PC-9 (cell line): ENCODE measurements at places on chromosomes 6 and 20. TPM values are rescaled to one million over a fixed set of nuclear protein-coding genes. Genes with fewer than 3 reads are reported as not detected.

PNLDC1 gene
- 0.20 TPM in 1 of 2 replicates, not detected in the other for total RNA-seq

- no peaks in the 10 kb centered on the region; the same call in 1 of the 2 replicates for H3K4me1 ChIP-seq
- DNase-seq, result no peak
- H3K4me3 ChIP-seq, result no peak overlapping the region
- H3K27ac ChIP-seq, result no peak overlapping the region
Observed at GRCh38 chr6:149919834-149920225, 3.1 kb downstream of the RAET1G start.

GRCh38 chr6:159017757-159018559, 18.0 kb upstream of the RSPH3 start:
- H3K4me3 ChIP-seq, result no peak overlapping the region
- H3K27ac ChIP-seq, result no peak overlapping the region
- no peaks in the 10 kb centered on the region for H3K36me3 ChIP-seq

GRCh38 chr20:58850693-58851174, at the start of gene GNAS-AS1:
GNAS-AS1 (minus strand) TSS chr20:58850902.
- peaks cover 4% of the 10 kb centered on the region; the same call in 1 of the 2 replicates for H3K4me1 ChIP-seq
- H3K4me3 ChIP-seq, result peak within 1 kb of the TSS; percentile 73
- H3K27me3 ChIP-seq, result peaks cover 33% of the 10 kb centered on the region
- no peak within 1 kb of the TSS for H3K27ac ChIP-seq

DNA sequence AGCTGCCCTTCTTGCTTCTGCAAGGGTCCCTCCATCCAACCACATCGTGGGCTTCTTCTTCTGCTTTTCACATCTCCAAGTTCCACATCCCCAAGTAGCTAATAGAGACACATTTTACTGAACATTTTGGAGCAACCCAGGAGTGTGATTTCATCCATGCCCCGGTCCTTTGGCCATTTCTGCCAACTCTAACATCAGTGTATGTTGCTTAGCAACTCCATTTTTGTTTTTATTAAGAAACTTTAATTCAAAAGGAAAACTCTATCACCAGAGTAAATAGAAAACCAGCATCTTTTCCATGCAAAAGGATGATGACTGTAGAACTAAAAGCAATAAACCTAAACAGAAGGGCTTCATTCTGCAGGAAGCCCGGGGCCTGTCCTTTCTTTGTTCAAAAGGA, 32.7 kb upstream of the SULF2 start:
- H3K27ac ChIP-seq, result peak overlapping the region; percentile 88
- no peaks in the 10 kb centered on the region for H3K27me3 ChIP-seq

C20orf141 gene
- not detected in 2 replicates for total RNA-seq

TRAPPC3L gene
- total RNA-seq, result not detected in 2 replicates

DNA sequence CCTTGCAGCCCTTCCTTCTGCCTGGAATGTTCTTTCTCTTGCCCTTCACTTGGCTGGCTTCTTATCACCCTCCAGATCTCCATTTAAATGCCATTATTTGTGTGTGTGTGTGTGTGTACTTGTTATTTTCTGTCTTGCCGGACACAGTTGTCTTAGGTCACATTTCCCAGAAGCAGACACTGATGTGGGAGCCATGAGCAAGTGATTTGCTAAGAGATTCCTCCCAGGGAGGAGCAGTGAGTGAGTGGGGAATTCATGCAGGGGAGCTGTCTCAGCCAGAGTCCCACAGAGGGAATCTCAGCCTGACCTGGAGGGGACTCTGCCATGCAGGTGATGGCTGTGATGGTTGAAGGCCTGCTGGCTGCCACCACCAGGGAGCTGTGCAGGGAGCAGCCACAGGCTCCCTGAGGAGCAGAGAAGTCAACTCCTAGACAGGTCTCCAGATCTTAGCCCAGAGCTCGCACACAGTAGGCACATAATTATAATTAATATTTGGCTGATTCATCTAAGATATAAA, 96.5 kb downstream of the SYNDIG1 start:
- H3K4me1 ChIP-seq, result peaks cover 5% of the 10 kb centered on the region; the same call in 1 of the 2 replicates
- H3K27ac ChIP-seq, result no peak overlapping the region
- no peaks in the 10 kb centered on the region for H3K27me3 ChIP-seq

SASH1 gene
- 32.9 and 35.5 TPM in 2 replicates for total RNA-seq

SAMHD1 gene
- total RNA-seq, result 14.0 and 21.2 TPM in 2 replicates

GRCh38 chr6:137423451-137424168, 70.6 kb downstream of the OLIG3 start:
- H3K27me3 ChIP-seq, result no peaks in the 10 kb centered on the region
- no peaks in the 10 kb centered on the region for H3K36me3 ChIP-seq
- no peak for DNase-seq
- no peak overlapping the region for H3K4me3 ChIP-seq

DNA sequence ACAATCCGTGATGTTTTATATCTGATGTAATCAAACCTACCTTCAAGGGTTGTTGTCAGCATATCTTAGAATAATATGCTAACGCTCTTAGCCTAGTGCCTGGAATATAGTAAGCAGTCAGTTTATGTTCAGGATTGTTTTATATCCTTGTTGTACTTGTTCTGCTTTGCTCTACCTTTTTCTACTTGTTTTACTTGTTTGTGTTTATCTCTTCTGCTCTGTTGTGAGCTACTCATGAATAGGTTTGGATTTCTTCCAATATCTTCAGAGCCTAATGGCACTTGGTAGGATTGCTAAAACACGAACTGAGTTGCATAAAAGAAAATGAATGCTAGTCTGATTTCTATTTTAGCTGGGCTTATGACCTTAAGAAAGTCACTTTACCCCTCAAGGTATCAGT, 40.1 kb downstream of the DNAH8 start:
- peak overlapping the region; percentile 100 for H3K27ac ChIP-seq
- H3K27me3 ChIP-seq, result no peaks in the 10 kb centered on the region
- peak overlapping the region; percentile 44; the same call in 1 of the 2 replicates for H3K4me3 ChIP-seq
- DNase-seq, result peak; percentile 98
- peaks cover 37% of the 10 kb centered on the region for H3K4me1 ChIP-seq

DNA sequence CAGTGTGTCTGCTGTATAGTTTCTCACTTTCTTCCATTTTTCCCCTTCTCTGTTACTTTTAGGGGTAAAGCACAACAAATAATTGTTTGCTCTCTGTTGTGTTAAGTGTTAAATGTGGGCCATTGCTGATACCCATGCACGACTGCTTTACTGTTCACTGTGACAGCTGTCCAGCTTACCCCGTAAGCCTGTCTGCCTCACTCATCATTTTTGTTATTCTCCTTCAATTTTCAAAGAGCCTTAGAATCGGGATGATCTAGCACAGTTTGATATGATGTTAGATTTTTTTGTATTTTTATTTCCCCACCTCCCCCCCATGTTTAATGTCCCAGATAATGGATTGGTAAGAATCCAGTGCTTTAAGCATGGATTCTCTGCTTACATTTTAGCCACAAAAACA, 41.2 kb upstream of the MLIP start:
- H3K4me3 ChIP-seq, result no peak overlapping the region
- H3K27ac ChIP-seq, result no peak overlapping the region
- no peaks in the 10 kb centered on the region for H3K4me1 ChIP-seq
- no peaks in the 10 kb centered on the region for H3K36me3 ChIP-seq
- no peak for DNase-seq

- DNase-seq, result no peak
- H3K27ac ChIP-seq, result no peak overlapping the region
- H3K4me1 ChIP-seq, result no peaks in the 10 kb centered on the region
- H3K36me3 ChIP-seq, result no peaks in the 10 kb centered on the region
Observed at GRCh38 chr20:9999645-10000044, 35.1 kb upstream of the ANKEF1 start.

GRCh38 chr6:56424542-56425083, 177.2 kb upstream of the COL21A1 start:
- no peaks in the 10 kb centered on the region for H3K4me1 ChIP-seq
- no peak overlapping the region for H3K27ac ChIP-seq
- no peak overlapping the region for H3K4me3 ChIP-seq
- no peak for DNase-seq

GRCh38 chr6:5989141-5989723, 17.5 kb downstream of the NRN1 start:
- no peak overlapping the region for H3K4me3 ChIP-seq
- no peak overlapping the region for H3K27ac ChIP-seq
- no peak for DNase-seq
- H3K36me3 ChIP-seq, result no peaks in the 10 kb centered on the region
- peaks cover 22% of the 10 kb centered on the region; the same call in 1 of the 2 replicates for H3K27me3 ChIP-seq

DNA sequence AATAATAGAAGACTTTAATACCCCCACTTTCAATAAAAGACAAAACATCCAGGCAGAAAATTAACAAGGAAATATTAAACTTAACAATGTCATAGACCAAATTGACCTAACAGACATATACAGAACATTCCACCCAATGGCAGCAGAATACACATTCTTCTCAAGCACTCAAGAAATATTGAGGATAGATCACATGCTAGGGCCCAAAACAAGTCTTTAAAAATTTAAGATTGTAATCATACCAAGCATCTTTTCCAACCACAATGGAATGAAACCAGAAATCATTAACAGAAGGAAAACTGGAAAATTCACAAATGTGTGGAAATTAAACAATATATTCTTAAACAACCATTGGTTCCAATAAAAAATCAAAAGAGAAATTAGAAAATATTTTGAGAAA, 161.0 kb downstream of the COL12A1 start:
- DNase-seq, result no peak
- no peak overlapping the region for H3K27ac ChIP-seq
- no peaks in the 10 kb centered on the region for H3K4me1 ChIP-seq
- no peak overlapping the region for H3K4me3 ChIP-seq

- H3K27me3 ChIP-seq, result no peaks in the 10 kb centered on the region
- H3K27ac ChIP-seq, result no peak overlapping the region
- no peak overlapping the region for H3K4me3 ChIP-seq
- H3K4me1 ChIP-seq, result no peaks in the 10 kb centered on the region
- no peak for DNase-seq
Observed at GRCh38 chr6:105345506-105345905, 57.4 kb downstream of the PREP start.

FOXQ1 gene
- 55.8 and 57.0 TPM in 2 replicates for total RNA-seq

DNA sequence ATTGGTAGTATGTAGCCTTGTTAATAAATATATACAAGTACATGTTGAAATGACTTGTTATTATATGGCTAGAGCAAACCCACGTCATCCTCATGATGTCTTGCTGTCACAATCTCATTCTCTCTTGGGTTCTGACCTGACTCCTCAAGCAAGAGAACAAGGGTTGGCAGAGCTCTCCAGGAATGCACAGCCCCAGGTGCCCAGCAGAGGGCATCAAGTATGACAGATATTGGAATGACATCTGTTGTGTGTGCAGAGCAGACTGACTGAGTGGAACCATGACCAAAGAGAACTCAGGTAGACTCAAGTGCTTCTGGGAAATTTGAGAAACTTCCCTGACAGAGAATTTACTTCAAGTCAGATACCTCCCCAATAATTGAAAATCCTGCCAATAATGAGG, 90.6 kb downstream of the PAX1 start:
- no peak overlapping the region for H3K27ac ChIP-seq
- peaks cover 12% of the 10 kb centered on the region for H3K27me3 ChIP-seq
- no peaks in the 10 kb centered on the region for H3K36me3 ChIP-seq
- DNase-seq, result no peak
- H3K4me3 ChIP-seq, result no peak overlapping the region

DNA sequence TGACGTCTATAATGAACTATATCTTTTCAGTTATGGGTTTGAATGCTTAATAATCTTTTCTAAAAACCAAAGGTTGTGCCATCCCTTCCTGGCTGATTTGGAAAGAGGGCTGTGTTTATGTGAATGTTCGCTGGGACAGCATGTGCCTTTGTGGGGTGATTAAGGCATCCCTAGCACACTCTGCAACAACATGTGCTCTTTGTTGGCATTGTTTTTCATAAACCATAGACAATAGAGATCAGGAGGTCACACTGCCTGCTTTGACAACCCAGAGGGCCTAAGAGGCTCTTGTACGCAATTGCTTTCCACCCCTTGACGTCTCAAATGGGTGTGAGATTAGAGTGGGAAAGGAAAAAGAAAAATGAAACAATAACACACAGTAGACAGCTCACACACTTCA, 116.0 kb downstream of the LRRC1 start:
- H3K4me1 ChIP-seq, result no peaks in the 10 kb centered on the region
- no peaks in the 10 kb centered on the region for H3K27me3 ChIP-seq
- no peak overlapping the region for H3K4me3 ChIP-seq
- peaks cover 7% of the 10 kb centered on the region; the same call in 1 of the 2 replicates for H3K36me3 ChIP-seq
- DNase-seq, result no peak

DNA sequence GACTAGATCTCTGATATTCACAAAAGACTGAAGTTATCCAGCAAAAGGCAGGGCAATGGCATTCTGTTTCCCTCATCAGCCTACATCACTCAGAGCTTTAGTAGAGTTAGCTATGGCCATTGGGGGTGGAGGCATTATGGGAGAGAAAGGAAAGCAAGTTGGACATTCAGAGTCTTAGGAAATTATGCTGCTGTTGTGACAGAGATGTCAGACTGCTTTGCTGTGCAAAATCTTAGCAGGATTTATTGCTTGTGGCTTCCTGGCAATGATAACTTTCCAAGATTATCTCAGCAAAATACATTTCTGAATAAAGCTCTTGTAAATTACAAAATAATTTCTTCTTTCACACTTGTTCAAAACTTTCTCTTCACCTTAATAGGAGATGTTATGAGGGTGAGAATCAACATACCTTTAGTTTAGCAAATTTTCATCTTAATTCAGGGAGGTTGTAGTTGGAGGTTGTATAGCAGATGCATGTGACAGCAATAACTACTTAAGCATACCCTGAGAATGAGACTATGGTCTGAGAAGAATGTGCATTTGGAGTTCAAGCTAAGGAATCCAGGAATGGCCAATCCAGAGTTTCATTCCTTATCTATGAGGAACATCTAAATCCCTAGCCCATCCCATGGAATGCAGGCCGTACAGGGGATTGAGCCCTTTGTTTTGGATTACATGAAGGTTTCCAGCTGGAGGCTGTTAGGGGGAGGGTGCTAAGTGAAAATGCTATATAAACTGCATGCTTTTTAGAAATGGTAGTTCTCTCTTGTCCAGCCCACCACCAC, 179.8 kb downstream of the HAO1 start:
- H3K4me3 ChIP-seq, result no peak overlapping the region
- no peak overlapping the region for H3K27ac ChIP-seq
- H3K27me3 ChIP-seq, result no peaks in the 10 kb centered on the region
- no peak for DNase-seq

DNA sequence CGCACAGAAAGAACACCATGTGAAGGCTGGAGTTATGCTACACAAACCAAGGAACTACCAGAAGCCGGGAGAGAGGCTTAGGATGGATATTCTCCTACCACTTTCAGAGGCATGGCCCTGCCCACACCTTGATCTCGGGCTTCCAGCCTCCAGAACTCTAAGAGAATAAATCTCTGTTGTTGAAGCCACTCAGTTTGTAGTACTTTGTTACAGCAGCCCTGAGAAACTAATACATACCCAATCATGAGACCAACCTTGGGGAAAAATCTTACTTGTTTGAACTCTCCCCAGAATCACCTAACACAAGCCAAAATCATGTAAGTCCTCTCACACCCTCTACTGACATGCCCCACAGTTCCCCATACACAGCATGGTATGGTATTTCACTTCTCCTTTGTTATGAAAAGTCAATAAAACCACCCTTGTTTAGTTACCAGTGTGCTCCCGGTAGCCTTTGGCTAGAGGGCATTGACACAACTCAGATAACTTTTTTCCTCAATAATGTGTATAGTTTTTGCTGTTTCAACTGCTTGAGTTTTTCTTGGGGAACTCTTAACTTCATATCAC, 40.7 kb upstream of the SLC2A12 start:
- H3K4me1 ChIP-seq, result peaks cover 11% of the 10 kb centered on the region; the same call in 1 of the 2 replicates
- no peak overlapping the region for H3K27ac ChIP-seq
- no peaks in the 10 kb centered on the region for H3K36me3 ChIP-seq

- H3K36me3 ChIP-seq, result peaks cover 42% of the 10 kb centered on the region
- no peaks in the 10 kb centered on the region for H3K27me3 ChIP-seq
- peak overlapping the region; percentile 95 for H3K27ac ChIP-seq
- peak overlapping the region; percentile 87 for H3K4me3 ChIP-seq
- H3K4me1 ChIP-seq, result peaks cover 30% of the 10 kb centered on the region
- DNase-seq, result peak; percentile 4
Observed at GRCh38 chr6:85641522-85641896, 1.2 kb downstream of the SYNCRIP start.

TUBB1 gene
- 0.18 and 0.35 TPM in 2 replicates for total RNA-seq
